ENCODE measurements at places on chromosomes 3 and 15.

DNA sequence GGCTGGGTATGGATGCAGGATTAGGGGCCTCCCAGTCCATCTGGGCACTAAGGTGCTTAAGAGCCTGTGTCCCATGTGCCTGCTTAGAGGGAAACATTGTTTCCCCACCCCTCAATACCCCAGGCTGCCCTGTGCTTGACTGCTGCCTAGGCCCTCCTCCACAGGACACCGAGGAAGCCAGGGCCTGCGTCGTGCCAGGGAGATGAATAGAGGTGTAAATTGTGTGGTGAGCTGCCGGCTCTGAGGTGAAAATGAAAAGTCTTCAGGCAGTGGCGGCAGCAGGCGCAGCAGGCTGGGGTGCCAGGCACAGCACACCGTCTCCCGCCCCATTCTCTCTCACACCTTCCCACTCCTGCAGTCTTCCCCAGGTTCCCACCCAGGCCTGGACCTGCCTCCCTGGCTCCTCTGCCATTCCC is 13.9 kb upstream of the GRM2 start:
- no peak for DNase-seq

DNA sequence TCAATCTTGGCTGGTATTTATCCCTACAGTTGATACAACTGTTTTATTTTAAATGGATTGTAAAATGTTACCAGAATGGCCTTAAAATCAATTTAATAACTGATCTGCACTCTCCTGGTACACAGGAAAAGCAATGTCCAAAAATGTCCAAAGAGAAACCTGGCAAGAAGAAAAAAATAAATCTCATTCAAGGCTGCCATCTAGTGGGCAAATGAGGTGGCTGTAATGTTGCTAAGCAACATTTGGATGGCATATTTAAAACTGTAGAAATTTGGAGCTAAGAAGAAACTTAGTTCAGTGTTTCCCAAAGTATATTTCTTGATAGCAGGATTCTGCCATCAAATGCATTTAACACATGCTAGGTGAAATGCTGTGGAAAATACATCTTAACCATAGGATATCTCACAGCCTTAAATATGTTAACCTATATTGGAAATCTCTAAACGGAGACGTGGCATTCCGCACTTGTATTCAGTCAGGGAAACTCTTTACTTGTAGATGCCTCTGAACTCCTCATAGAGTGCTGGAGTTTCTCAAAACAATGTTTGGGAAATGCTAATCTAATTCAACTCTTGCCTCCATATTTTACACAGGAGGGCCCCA is 216.8 kb downstream of the ERC2 start:
- DNase-seq = peak; percentile 69

- DNase-seq = peak; percentile 25
These were observed 72.7 kb downstream of the IL1RAP start for GRCh38 chr3:190586631-190587011.

DNA sequence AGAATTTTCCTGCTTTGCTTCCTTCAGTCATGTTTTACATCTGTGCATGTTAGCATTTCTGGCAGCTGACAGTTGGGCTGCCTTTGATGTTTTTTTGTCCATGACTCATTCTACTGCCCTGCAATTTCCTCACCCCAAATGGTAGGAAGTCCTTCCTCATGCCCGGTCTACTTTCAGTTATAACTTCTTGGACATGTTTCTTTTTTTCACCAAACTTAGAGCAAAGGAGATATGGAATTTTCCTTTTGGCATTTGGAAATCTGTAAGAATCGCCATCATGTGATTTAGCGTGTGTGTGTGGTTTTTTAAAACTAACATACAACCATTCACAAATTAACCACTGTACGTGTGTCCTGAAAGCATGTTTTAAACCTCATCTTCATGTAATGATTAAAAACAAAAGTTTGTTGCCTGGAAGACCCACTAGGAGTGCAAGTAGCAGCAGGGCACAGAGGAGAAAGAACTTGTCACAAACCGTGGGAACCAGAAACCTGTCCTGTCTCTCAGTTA is 430.7 kb upstream of the CFAP20DC start:
- no peak for DNase-seq

GRCh38 chr3:124115956-124116355 is 124.0 kb upstream of the ROPN1 start:
- no peak for DNase-seq
